ENCODE measurements at places on chromosomes 7 and 10.

GRCh38 chr7:139453673-139454321 lies 29.7 kb downstream of the KLRG2 start:
- no peak for DNase-seq

GRCh38 chr7:88456490-88456889 lies 149.8 kb upstream of the STEAP4 start:
- no peak for DNase-seq

GRCh38 chr10:69588358-69588757 lies 15.1 kb upstream of the NEUROG3 start:
- DNase-seq = no peak

- DNase-seq = no peak
Measured at GRCh38 chr7:28292834-28293526, 112.4 kb upstream of the JAZF1 start.

- no peak for DNase-seq
Measured at GRCh38 chr7:147249956-147250355, 1133.4 kb downstream of the CNTNAP2 start.

All from right hindlimb (tissue), 1 donor.